ENCODE measurements at places on chromosomes 12 and 14. TPM values are rescaled to one million over a fixed set of nuclear protein-coding genes. Genes with fewer than 3 reads are reported as not detected.

- no peak for DNase-seq
Measured at GRCh38 chr14:19930617-19931016, at the start of gene OR4K1. Gene OR4K1, plus strand, starts transcription at chr14:19930917. Its CDS starts 4,750 bp downstream, at chr14:19935667.

DNA sequence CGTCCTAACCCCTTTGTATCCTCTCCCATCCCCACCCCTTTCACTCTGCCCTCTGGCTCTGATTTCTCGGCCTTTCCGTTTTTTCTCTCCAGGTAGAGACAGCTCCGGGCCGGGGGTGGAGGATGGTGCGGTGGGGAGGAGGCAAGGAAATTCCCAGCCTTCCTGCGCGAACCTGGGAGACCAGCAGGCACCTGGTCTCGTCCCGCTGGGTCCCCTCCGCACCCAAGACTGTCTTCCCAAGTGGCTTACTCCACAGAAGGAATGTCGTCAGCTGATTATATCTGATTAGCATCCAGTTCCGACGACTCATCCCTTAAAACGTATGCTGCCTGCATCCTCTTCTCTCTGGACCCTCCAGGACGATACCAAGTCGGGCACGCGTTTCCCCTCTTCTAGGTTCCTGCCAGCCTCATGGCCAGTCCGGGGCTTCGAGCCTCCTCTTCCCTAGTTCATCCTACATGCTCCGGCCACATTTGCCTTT is 42.2 kb upstream of the CAPRIN2 start:
- DNase-seq = peak; percentile 30

C1QL4 gene
- total RNA-seq = 0.19 TPM

DNA sequence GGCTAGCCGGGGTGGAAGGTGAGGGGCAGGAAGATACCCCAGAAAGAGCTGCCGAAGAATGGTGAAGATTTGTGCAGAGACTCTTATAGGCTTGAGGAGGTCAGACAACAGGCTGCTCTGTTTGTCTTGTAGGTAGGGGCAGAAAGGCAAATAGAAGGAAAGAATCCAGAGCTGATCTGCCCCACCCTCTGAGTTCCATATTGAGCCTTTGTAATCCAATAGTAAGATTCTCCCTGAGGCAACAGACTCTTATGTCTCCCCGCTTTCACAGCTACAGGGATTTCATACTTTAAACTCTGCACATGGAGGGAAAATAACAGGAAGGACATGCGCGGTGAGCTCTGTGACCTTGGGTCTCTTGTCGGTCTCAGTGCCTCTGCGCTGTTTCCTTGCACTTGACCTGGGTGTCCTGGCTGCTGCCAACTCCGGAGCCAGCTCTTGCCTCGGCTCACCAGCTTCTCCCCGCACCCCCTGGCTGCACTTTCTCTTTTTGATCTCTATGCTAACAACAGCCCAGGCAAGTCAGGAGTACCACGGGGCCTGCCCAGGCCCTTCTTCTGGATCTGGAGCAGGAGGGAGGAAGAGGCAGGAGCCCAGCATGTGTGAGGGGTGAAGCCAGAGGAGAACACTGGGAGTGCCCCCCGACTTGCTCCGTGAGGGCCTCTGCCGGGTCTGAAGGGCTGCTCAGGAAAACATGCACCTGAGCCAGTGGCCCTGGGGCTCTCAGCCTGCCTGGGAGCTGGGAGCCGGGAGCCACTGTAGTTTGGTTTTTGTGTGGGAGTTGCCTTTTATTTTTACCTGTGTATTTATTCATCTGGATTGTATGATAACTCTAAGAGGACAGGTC is 75.8 kb downstream of the PPP1R36 start:
- no peak for DNase-seq

CCDC197 gene
- not detected for total RNA-seq
